ENCODE measurements at places on chromosomes 4 and X.

DNA sequence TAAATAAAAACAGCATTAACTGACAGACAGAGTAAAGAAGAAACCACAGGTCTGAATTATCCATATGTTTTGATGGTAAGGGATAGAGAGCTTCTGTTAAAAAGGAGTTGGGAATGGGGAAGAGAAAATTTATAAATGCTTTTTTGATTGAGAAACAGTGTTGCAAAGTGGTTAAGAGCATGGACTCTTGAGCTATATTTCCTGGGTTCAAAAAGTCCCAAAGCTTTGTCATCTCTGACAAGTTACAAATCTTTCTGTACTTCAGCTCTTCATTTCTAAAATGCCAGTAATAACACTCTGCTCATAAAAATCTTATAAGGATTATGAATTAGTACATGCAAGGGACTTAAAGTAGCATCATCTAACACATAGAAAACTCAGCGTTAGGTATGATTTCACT is 62.2 kb downstream of the N4BP2 start:
- DNase-seq = no peak

DNA sequence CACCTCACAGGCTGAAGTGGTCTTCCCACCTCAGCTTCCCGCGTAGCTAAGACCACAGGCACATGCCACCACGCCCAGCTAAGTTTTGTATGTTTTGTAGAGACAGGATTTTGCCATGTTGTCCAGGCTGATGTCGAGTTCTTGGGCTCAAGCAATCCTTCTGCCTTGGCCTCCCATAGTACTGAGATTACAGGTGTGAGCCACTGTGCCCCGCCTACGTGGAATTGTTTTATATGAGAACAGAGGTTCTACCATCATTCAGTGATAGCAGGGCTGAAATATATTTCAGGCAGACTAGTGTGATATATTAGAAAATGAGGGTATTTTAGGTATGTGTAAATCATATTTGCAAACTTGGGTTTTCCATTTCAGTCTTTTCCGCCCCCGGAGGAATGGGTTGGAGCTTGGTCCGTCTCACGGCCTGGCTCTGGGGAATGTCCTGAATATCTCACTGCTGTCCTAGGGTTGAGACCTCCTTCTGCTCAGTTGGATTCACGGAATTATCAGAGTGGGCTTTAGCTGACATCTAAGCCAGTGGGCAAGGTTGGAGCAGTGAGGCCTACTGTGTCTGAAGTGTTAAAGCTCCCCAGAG is 19.9 kb downstream of the NSD2 start:
- DNase-seq = no peak

DNA sequence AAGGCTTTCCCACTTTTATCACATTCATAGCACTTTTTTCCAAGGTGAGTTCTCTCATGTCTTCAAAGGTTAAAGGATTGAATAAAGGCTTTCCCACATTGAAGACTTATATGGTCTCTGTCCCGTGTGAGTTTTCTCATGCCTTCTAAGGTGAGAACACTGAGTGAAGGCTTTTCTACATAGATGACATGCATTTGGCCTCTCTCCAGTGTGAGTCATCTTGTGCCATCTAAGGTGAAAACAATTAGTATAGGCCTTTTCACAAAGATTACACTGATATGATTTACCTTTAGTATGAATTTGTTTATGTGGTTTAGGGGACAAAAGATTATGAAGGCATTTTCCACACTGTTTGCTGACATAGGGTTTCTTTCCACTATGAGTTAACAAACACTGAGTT is 21.2 kb downstream of the USP17L30 start:
- DNase-seq = no peak

- DNase-seq = peak; percentile 26
Measured at GRCh38 chr4:109302361-109303139, at the start of gene COL25A1. Gene COL25A1 (minus strand): TSS chr4:109302658.

DNA sequence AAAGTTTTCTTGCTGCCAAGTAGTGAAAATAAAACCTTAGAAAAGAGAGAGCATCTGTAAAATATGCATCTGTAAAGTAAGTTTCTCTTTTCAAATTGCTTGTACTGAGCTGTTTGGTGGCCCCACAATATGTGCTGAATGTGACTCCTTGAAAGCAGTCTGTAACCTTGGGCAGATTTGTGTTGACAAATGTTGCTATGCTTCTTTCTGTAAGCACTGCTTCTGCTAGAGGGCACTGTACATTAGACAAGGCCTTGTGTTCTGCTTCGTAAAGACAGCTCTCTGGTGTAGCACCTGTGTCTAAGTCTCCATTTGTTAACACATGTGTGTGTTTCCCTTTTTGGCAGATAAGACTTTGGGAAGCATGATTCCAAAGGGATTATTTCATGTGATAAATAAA is 56.6 kb upstream of the NRK start:
- DNase-seq = no peak

- DNase-seq = no peak
Measured at GRCh38 chrX:47633689-47634590, 4.2 kb upstream of the CFP start.

DNA sequence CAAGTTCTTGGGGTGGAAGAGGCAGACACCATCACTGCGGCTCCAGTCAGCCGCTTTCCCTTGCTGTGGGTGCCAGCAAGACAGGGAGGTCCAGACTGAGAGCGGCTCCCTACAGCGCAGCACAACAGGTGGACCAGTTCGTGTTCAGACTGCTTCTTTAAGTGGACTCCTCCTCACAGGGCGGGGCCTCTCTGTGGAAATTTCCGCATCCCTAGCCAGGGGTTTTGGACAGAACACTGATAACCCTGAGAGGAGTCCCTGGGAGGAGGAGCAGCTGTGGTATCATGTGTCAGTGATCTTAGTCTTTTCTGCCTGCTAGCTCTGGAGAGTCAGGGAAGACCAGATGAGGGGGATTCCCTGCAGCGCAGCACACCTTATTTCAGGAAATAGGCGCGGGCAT is 48.5 kb downstream of the MAGEC2 start:
- no peak for DNase-seq

- DNase-seq = no peak
Measured at GRCh38 chr4:149322203-149322602, 493.4 kb downstream of the IQCM start.

GRCh38 chr4:144645631-144646522 is at the start of gene HHIP:
Gene HHIP (plus strand): TSS chr4:144646156. CDS start chr4:144646676, 520 bp downstream.
- DNase-seq = no peak

GRCh38 chrX:24702362-24703184 is 8.9 kb downstream of the POLA1 start:
- DNase-seq = no peak

GRCh38 chr4:8229331-8229975 is 30.4 kb downstream of the SH3TC1 start:
- DNase-seq = no peak

- DNase-seq = no peak
Measured at GRCh38 chrX:20063716-20064351, 52.9 kb downstream of the MAP7D2 start.

DNA sequence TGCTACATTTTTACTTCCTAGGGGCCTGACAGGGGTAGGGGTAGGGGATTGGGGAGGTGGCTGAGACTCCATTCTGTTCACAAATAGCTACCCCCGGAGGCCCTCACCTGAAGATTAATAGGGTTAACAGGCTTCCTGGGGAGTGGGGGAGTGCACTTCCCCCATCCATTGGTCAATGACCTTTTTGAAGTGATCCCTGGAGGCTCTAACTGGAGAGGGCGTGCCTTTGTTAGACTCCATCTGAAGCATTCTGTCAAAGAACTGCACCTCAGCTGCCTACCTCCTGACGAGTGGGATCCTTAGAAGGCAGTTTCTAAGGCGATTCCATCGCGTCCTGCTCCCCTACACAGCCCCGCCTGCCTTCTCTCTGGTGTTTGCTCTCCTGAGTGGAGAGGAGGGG is 10.0 kb upstream of the MTM1 start:
- DNase-seq = no peak

GRCh38 chrX:117633277-117633676 is 483.3 kb downstream of the KLHL13 start:
- DNase-seq = no peak
